ENCODE measurements at places on chromosomes 4 and X.
A peak's percentile ranks its signal among the peaks of the same experiment; 100 is the strongest.

GRCh38 chr4:17324386-17324830 is 187.5 kb downstream of the QDPR start:
- DNase-seq = peak; percentile 51

DNA sequence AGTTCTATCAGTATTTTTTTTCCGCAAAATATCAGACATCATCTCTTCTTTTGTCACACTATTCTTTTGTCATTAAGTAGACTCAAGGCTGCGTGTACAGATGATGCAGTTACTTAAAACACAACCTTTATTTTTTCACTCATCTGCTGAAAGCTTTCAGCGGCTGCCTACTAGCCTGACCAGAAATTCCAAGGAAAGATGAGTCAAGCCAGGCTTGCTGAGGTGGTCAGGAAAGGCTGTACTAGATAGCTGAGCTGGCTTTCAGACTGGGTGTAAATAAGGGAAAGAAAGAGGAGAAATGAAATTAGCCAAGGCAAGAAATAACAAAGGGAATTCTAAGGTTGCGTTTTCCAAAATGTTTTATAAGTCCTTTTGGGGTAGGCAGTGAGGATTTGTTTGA is 17.9 kb downstream of the STK26 start:
- no peak for DNase-seq

DNA sequence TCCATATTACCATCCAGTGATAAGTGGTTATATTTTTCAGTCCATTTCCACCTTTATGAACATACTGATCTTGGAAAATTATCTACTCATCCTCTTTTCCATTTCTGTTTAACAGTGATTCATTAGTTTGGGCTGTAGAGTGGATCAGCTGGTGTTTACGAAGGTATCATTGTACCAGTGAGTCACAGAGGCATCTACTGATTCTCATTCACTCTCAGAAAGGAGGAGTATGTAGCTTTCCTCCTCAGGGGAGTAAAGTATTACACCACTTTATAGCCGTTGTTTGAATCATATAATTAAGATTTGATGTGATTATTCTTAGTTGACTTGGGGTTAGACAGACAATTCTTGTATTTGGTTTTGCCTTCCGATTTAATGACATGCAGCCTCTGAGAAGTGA is 74.7 kb downstream of the GALNT7 start:
- no peak for DNase-seq

DNA sequence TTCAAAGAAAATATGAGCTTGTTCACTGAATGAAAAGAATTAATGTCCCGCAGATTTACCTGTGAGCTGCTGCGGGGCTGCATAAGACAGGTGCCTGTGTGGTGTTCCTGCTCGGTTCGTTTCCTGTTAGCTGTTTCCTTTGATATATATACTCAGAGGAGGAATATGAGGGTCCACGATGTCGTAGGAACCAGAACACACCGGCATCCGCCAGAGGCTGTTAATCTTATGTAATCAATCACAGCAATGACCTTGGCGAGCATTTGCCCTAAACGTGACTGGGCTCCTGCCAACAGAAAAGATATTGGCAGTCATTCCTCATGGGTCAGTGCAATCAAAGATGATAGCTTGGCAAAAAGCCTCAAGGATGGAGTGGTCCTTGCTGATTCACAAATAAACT is 260.1 kb downstream of the EVC2 start:
- no peak for DNase-seq

- no peak for DNase-seq
Observed at GRCh38 chr4:181345931-181346330, 897.3 kb upstream of the TENM3 start.

- DNase-seq = no peak
Observed at GRCh38 chr4:160824481-160824880, 1339.3 kb downstream of the FSTL5 start.

DNA sequence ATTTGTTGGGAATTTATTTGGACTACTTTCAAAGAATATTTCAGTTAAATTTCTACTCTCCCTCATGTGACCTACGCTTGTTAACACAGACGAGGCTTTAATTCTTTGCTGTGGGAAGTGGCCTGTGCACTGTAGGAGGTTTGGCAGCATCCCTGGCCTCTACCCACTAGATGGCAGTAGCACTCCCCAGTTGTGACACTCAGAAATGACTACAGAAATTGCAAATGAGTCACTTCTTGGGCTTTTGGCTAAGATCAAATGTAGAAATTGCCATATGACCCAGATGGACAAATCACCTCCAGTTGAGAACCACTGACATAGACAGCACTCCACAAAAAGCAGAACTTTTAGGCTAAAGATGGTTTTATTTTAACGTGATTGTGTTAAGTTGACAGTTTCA is 22.1 kb downstream of the PIR start:
- peak; percentile 63 for DNase-seq

- no peak for DNase-seq
Observed at GRCh38 chr4:41192136-41192535, 22.2 kb downstream of the APBB2 start.

DNA sequence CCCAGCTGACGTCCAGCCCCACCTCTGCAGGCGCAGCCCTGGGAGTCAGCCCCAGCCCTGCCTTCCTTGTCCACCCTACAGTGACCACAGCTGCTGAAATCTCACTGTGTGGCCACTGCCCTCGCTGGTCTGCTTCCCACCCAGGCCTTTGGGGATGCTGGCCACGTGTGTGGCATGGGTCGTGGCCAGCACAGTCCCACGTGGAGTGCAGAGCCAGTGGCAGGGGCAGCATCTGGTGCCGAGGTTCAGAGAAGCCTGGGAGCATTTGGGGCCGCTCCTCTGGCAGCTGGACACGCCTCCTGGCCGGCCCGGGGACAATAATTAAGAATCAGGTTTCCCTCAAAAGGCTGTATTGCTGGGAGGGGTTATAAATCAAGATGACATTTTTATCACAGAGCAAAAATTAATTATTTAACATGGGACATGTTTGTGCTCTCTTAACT is 92.1 kb downstream of the HMX1 start:
- DNase-seq = no peak

DNA sequence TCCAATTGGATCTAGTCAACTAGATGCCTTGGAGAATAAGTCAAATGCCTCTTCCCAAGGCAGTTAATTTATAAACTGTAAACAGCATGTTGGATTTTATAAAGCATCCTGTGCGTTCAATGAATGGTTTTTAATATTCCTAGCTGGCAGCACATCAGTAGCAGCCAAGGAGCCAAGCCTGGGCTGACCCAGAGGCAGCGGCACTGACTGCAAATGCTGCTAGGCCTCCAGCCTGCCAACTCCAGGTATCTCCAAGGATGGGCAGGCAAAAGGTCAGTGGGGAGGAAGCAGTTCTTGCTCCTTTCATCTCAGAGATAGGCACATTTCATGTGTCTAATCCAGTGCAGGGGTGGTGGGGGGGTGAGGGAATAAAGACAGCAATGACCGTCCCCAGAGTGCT is 9.5 kb downstream of the NDP start:
- no peak for DNase-seq

DNA sequence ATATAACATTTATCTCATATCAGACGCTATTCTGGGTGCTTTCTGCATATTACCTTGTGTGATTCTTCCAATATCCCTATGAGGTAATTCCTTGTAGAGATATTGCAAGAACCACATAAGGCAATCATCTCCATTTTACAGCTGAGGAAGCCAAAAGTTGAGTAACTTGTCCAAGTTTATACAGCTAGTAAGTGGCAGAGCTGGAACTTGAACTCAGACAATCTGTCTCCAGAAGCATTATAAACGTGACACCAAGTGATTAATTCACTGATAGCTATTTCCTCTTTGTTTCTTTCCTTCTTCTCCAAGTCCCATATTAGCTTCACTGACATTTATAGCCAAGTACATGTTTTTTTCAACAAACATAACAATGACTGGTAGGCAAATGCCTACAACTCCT is 7.3 kb downstream of the EMCN start:
- DNase-seq = no peak

- no peak for DNase-seq
Observed at GRCh38 chr4:127776620-127777019, 5.5 kb upstream of the HSPA4L start.

DNA sequence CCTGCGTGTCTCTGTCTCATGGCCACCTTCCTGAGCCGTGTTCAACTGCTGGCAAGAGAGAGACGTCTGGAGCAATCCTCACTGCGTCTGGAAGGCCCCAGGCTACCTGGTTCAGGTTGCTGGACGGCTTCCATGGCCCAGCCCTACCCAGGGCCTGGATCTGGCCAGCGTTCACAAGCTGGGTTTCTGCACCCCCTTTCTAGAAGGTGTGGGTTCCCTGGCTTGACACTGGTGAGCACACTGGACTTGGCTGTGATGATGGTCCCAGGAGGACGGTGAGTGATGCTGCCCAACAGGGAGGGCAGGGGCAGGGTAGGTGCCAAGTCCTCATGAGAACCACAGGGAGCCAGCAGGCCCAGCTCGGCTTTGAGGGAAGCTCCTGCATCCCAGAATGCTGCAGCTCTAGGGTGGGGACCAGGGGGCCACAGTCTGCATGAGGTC is 63.4 kb downstream of the HTRA3 start:
- DNase-seq = no peak

- no peak for DNase-seq
Observed at GRCh38 chrX:68697465-68698125, 50.1 kb downstream of the STARD8 start.

DNA sequence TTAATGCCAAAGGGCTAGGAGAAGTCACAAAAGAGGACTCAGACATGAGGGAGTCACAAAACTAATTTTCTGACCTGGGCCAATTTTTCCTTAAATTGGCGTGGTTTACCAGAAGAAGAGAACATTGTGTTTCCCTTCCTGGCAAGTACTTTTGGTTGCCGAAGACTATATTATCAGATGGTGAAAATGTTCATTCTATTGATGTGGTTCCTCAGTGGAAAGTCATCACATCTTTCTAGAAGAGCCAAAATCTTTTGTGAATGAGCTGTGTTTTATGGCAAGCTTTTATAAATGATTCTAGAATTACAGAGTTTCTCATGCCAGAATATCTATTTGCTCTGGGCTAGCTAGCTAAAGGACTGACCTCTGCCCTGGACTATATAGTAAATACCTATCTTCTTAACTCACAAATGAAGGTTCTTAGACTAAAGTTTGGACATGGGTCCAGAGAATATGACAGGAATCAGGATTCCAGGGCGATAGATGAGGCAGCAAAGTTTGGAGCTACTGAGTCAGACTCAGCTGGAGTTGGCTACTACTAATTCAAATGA is 288.9 kb downstream of the IL1RAPL2 start:
- DNase-seq = no peak

DNA sequence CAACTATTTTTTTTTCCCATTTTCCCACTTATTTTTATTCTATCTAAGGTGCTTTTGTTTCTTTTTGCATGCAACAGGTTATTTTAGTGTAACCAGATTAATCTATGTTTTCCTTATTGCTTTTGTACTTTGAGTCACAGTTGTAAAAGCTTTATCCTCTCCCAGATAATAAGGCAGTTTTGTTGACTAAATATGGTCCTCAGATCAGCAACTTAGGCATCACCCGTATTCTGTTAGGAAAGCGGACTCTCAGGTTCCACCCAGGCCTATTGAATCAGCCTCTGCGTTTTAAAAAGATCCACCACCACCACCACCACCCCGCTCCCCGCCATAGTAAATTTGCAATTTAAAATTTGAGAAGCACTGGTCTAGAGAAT is 58.6 kb upstream of the USP9X start:
- no peak for DNase-seq

- no peak for DNase-seq
Observed at GRCh38 chr4:129672941-129673340, 577.0 kb downstream of the C4orf33 start.

DNA sequence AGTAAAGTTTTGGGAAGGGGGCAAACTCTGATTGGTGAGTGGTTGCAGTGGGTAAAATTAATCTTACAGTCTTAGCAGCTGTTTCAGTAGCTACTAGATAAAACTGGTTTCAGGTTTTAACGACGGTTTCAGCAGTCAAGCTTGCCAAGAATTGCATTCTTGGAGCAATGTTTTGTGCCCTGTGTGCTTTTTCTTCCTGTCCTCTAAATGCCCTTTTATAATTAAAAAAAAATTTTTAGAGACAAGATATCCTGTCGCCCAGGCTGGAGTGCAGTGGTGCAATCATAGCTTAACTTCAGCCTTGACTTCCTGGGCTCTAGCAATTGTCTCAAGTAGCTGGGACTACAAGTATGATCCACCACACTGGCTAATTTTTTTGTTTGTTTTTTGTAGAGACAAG is 6.3 kb upstream of the PPEF2 start:
- no peak for DNase-seq

DNA sequence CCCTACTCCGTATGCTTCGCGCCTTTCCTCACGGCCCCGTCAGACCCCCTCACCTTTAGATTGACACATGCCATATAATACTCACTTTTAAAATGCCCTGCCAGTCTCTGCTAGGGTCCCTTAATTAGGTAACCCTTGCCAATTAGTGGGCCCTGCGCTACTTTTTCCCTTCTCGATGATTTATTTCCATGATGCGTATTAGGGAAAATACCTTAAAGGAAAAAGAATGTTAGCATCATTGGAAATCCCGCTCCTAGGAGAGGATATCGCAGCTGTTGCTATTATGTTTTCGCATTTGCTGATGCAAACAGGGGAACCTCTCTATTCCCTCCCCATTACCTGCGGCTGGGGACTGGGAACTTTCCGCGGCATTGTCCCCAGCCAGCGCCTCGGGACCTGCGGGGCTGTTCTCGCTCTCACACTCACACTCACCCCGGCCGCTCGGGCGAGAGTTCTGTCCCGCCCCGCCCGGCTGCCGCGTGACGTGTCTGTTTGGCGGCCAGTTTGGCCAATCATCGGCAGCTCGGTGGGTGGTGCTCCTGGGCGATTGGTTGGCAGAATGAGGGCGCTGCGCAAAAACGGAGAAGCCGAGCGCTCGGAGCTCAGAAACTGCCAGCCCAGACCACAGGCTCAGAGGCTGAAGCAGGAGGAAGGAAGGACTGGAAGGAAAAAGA is at the start of gene PCDH10:
TSS of gene PCDH10 (plus strand) at position 605 of the 674 bp plus-strand sequence. CDS start 847 bp downstream, outside the sequence.
- no peak for DNase-seq

DNA sequence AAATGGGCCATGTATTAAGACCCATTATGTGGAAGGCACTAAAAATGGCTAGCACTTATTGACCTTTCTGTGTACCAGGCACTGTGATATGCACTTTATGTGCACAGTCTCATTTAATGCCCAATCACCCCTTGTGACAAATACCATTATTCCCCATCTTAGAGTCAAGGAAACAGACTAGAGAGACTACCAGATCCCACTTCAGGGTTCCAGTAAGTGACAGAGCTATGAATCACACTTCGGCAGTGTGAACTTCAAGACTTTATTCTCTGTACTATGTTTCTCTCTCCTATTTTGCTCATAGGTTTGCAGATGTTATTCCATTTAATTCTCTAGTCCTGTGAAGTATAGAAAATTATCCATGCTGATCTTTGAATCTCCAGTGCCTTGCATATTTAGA is 107.0 kb downstream of the NFKB1 start:
- DNase-seq = no peak
